ENCODE measurements at places on chromosomes 12 and 14.
A peak's percentile ranks its signal among the peaks of the same experiment; 100 is the strongest.

DNA sequence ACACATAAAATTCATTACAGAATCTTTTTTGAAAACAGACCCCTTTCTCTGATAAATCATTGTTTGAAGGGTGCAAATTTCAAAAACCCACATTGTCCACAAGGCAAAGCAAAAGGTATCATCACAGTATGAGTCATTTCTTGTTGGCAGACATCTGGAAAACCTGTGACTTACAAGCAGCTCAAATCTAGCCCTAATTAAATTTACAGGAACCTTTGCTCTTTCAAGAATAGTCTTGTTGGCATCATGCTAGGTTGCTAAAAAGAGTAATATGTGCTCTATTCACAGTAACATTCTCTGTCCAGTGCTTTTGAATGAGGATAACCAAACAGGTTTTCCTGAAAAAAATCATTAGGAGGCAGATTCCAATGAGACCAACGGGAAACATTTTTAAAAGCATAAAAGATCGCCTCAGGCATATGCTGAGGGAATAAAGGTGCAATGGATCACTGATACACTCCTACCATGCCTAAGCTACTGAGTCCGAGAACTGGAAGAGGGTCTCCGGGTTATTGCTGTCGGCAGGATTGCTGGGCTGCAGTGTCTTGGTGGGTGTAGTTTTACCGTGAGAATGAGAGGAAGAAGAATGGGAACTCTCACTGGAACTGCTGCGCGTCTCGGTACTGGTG, 55.5 kb upstream of the TTC7B start:
- DNase-seq, result no peak

DNA sequence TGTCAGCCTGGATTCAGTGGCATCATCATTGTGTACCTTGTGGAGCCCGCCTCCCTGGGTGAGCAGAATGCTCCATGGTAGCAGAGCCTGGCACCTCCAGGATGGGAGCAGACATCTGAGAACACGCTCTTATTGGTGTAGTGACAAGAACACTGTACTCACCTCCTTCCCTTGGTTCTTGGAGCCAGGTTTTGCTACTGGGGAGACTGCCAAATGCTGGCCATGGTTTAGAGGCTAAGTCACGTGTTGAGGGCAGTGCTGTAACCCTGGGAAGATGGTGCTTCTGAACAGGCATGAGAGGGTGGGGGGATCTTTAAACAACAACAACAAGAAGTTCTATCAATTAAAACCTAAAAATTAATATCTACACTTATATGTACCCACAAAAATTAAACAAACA, 47.6 kb upstream of the ASPG start:
- no peak for DNase-seq

- no peak for DNase-seq
Measured at GRCh38 chr14:26528415-26529182, 69.2 kb downstream of the NOVA1 start.

GRCh38 chr12:10690906-10691305, 17.1 kb upstream of the STYK1 start:
- no peak for DNase-seq

- DNase-seq, result peak; percentile 29
Measured at GRCh38 chr14:97977651-97978261, 1180.6 kb downstream of the VRK1 start.

DNA sequence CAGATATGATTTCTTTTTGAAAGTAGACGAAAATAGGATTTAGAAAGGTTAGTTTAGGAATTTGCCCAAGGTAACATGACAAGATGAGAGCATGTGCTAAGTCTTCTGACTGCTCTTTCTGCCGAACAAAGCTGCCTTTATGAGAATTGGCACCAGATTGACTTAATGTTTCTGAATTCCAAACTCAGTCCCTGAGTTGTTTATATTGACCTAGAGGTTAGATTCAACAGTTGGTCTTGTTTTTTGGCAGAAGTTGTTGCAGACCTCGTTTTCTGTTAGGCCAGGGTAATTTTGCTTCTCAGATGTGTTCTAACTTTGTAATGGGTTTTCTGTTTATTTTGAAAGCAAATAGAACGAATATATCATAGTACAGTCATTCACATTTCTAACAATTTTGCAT, 61.5 kb upstream of the LRTM2 start:
- DNase-seq, result no peak

GRCh38 chr12:90199006-90199405, 490.4 kb upstream of the ATP2B1 start:
- DNase-seq, result no peak

GRCh38 chr14:56422703-56423213, 156.8 kb upstream of the TMEM260 start:
- peak; percentile 77 for DNase-seq

DNA sequence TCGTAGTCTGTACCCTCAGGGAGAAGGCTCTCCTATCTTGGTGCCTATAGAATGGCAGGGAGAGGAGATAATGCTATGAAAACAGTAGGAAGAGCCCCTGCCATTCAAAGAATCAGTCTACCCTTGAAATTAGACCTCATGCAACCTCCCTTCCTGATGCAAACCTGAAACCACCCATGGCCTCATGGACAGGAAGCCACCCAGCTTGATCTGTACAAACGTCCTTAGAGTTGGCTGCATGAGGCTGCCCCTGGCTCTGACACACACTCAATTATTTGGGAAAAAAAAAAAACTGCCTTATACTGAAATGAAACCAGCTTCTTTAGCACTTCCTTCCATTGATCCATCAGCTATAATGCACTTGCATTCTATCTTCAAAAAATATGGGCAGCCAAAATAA, 116.6 kb upstream of the BCL2L14 start:
- no peak for DNase-seq

- DNase-seq, result no peak
Measured at GRCh38 chr14:69424149-69424923, 25.8 kb downstream of the SLC39A9 start.
